Lower lobe of right lung (tissue), 2 donors: ENCODE measurements at places on chromosomes 12 and 14. TPM values are rescaled to one million over a fixed set of nuclear protein-coding genes. Genes with fewer than 3 reads are reported as not detected.

DNA sequence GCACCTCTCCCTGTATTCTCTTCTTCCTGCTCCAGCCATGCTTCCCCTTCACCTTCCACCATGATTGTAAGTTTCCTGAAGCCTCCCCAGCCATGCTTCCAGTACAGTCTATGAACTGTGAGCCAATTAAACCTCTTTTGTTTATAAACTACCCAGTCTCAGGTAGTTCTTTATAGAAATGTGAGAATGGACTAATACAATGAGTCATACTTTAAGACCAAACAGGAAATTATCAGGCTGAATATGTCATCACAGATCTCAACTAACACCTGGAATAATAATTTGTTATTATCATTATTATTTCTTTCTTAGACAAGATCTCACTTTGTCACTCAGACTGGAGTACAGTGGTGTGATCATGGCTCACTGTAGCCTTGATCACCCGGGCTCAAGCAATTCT, 85.4 kb downstream of the KCNMB4 start:
- H3K4me3 ChIP-seq: no peak overlapping the region
- H3K27ac ChIP-seq: no peak overlapping the region
- no peaks in the 10 kb centered on the region for H3K4me1 ChIP-seq

The RNASE1 gene
- total RNA-seq: 694 TPM

DNA sequence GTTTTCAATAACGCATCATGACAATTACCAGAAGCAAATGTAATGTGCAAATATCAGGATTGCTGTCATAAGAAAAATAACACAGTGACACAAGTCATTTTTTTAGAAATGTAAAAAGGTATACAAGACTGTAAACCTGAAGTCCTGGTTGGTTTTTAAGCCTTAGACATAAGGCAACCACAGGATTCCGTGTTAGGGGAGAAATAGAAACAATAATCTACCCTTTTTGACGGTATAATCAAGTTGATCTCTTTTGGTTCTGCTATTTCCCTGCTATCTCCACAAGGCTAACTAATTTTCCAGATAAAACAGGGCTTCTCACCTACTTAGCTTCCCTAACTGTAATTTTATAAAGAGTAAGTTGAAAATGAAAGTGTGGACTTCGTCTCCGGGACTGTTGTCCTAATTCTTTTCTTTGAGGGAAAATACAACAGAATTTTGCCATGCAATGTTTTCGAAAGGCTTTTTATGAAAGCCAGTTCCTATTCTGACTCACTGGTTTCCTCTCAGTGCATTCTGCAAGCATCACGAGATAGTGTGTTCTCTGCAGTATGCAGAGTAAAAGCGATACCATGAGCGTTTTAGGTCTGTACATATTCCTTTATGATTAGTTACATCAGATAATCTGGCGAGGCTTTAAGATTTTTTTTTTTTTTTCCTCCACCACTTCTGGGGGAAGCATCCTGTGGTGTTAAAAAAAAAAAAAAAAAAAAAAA, 10.6 kb downstream of the MYO1H start:
- no peak overlapping the region for H3K4me3 ChIP-seq
- no peaks in the 10 kb centered on the region for H3K36me3 ChIP-seq
- H3K27ac ChIP-seq: no peak overlapping the region
- DNase-seq: no peak
- no peaks in the 10 kb centered on the region for H3K27me3 ChIP-seq
- H3K4me1 ChIP-seq: no peaks in the 10 kb centered on the region

The ATG101 gene
- total RNA-seq: 31.8 TPM

DNA sequence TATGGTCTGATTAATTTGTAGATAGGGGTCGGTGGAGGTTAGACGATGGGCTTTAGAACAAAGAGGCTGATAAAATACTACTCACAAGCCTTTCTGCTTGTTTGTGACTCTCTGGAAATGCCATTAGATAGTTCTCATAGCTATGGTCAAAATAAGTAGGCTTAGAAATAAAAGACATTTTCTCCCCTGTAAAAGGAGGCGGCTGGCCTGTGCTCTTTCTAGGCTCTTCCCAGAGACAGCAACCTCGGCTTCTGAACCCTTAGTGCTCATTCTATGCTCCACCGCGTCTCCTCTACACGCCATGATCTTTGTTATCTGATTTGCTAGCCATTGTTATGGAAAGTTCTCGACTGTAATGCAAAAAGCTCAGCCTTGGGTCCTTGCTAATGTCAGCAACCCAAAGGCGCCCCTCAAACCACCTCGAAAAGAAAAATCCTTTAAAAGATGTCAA, 64.5 kb downstream of the CRADD start:
- H3K27me3 ChIP-seq: no peaks in the 10 kb centered on the region
- H3K36me3 ChIP-seq: no peaks in the 10 kb centered on the region
- peak overlapping the region; percentile 58 for H3K4me3 ChIP-seq
- DNase-seq: no peak
- peaks cover 43% of the 10 kb centered on the region for H3K4me1 ChIP-seq
- peak overlapping the region; percentile 91 for H3K27ac ChIP-seq

- H3K27me3 ChIP-seq: no peaks in the 10 kb centered on the region
- DNase-seq: no peak
- no peak overlapping the region for H3K4me3 ChIP-seq
- H3K4me1 ChIP-seq: no peaks in the 10 kb centered on the region
Measured at GRCh38 chr14:95106971-95107370, 50.4 kb downstream of the DICER1 start.

DNA sequence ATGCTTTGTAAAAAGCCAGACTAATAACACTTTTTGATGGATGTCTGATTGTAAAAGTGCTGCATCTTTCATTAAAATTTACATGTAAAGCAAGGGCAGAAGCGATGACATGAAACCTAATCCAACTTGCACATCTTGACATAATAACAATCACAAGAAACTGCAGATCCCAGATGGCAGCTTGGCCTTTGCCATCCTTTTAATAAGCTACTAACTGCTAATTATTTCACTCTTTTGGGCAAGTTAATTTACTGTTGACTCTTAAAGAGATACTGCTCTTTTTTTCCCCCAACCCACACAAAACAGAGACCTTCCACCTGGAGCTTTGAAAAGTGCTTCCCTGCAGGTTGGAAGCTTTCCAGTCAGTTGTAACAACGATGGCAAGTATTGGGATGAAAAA, 137.5 kb downstream of the NRXN3 start:
- no peaks in the 10 kb centered on the region for H3K36me3 ChIP-seq
- no peak overlapping the region for H3K4me3 ChIP-seq
- no peaks in the 10 kb centered on the region for H3K27me3 ChIP-seq
- peaks cover 4% of the 10 kb centered on the region for H3K4me1 ChIP-seq
- no peak for DNase-seq
- no peak overlapping the region for H3K27ac ChIP-seq

DNA sequence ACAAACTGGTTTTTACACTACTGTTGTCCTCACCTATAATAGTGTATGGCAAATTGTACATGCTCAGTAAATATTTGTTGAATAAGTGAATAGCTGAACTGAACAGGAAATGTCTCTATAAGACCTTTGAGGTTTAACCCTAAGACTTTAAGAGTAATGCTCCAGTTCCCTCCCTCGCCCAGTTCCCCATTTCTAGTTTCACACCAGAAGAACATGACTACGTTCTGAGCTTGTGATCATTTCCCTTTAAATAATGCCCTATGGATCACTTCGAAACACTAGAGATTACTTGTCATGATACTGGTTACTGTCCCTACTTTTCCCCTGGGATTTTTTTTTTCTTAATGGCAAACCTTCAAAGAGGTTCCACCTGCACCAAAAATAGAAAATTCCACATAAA, 69.3 kb downstream of the PRKD1 start:
- no peaks in the 10 kb centered on the region for H3K27me3 ChIP-seq
- no peaks in the 10 kb centered on the region for H3K36me3 ChIP-seq
- no peak overlapping the region for H3K27ac ChIP-seq

- H3K36me3 ChIP-seq: peaks cover 99% of the 10 kb centered on the region
- no peak overlapping the region for H3K4me3 ChIP-seq
- no peak for DNase-seq
- H3K4me1 ChIP-seq: no peaks in the 10 kb centered on the region
Measured at GRCh38 chr14:31142455-31143087, 65.0 kb downstream of the HECTD1 start.

DNA sequence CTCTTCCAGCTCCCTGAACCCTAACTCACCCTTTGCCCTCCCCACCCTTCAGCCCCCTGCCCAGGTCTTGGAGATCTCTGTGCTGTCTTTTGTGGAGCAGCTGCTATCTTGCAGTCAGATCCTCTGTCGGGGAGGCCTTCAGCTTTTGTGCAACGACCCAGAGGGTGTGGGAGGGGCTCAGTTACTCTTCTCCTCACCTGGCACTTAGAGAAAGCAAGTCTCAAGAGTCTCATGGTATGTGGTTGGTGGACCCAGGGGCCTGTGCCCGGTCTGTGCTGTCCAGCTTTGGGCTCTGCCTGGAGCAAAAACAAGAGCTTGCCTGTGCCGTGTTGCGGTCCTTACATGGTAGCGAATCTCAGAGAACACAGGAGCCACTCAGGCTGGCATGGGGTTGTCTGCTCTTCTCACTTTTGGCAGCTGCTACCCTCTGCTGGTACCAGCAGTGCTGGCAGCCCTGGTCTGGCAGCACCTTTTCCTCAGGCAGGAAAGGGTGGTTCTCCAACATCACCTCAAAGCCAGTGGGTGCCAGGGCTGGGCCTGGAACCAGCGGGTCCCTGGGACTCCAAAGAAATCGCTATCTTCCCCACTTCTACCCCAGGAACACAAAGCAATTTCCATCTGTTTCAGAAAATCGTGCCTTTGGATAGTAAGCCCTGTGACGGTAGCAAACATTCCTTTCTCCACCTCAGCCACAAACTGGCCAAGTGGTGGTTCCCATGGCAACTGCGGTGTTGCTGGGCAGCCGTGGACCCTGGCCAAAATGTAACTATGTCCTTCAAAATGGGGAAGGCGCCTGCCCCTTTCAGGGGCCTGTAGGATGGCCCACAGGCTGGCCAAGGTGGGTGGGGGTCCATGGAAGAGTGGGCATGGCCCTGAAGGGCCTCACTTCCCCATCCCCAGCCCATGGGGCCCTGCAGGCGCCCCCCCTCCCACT, 90.0 kb downstream of the RIN3 start:
- H3K27ac ChIP-seq: peak overlapping the region; percentile 4
- no peaks in the 10 kb centered on the region for H3K36me3 ChIP-seq
- H3K4me1 ChIP-seq: peaks cover 30% of the 10 kb centered on the region
- no peaks in the 10 kb centered on the region for H3K27me3 ChIP-seq
- no peak overlapping the region for H3K4me3 ChIP-seq

The USP44 gene
- 17.8 TPM for total RNA-seq

- peaks cover 68% of the 10 kb centered on the region for H3K4me1 ChIP-seq
- H3K27ac ChIP-seq: peak overlapping the region; percentile 97
- no peak overlapping the region for H3K4me3 ChIP-seq
Measured at GRCh38 chr12:47828008-47828975, 8.6 kb upstream of the HDAC7 start.

The COPZ1 gene
- 129 TPM for total RNA-seq

GRCh38 chr12:124744659-124745464, 118.8 kb downstream of the SCARB1 start:
- H3K27ac ChIP-seq: peak overlapping the region; percentile 79
- no peaks in the 10 kb centered on the region for H3K36me3 ChIP-seq
- no peak overlapping the region for H3K4me3 ChIP-seq
- no peak for DNase-seq
- peaks cover 39% of the 10 kb centered on the region for H3K4me1 ChIP-seq
- H3K27me3 ChIP-seq: no peaks in the 10 kb centered on the region

The TTC6 gene
- 9.2 TPM for total RNA-seq

The DAAM1 gene
- total RNA-seq: 46.7 TPM

DNA sequence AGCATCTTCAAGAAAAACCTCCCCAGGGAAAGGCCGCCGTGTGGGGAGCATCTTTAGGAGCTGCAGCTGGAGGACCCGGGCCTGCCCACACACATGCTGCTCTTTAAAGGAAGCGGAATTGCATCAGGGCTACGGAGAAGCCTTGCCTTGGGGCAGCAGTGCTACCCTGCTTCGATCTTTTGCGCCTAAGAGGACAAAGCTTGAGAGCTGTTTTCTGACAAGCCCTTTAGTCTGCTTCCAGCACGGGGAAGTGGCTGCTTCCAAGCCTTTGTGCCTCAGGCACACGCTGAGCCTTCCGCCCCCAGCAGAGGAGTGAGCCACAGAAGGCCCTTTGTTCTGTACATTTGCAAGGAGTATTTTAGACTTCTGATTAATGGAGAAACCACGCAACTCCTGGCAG, 31.5 kb downstream of the COA8 start:
- H3K27me3 ChIP-seq: no peaks in the 10 kb centered on the region
- H3K36me3 ChIP-seq: peaks cover 22% of the 10 kb centered on the region
- no peak overlapping the region for H3K4me3 ChIP-seq
- DNase-seq: no peak

The SLC5A8 gene
- total RNA-seq: 1.3 TPM

DNA sequence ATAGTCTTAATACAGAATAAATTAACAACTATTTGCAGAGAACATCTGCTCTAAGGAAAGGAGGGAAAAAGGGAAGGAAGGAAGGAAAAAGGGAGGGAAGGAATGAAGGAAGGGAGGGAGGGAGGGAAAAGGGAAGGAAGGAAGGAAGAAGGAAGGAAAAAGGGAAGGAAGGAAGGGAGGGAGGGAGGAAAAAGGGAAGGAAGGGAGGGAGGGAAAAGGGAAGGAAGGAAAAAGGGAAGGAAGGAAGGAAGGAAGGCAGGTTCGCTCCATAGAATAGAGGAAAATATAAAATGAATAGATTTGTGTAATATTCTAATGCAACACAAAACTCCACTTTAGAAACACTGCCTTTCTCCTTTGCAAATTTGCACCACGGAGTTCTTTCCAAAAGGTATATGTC, 16.6 kb downstream of the KICS2 start:
- no peak overlapping the region for H3K4me3 ChIP-seq
- H3K27me3 ChIP-seq: no peaks in the 10 kb centered on the region
- no peaks in the 10 kb centered on the region for H3K4me1 ChIP-seq
- no peak overlapping the region for H3K27ac ChIP-seq

DNA sequence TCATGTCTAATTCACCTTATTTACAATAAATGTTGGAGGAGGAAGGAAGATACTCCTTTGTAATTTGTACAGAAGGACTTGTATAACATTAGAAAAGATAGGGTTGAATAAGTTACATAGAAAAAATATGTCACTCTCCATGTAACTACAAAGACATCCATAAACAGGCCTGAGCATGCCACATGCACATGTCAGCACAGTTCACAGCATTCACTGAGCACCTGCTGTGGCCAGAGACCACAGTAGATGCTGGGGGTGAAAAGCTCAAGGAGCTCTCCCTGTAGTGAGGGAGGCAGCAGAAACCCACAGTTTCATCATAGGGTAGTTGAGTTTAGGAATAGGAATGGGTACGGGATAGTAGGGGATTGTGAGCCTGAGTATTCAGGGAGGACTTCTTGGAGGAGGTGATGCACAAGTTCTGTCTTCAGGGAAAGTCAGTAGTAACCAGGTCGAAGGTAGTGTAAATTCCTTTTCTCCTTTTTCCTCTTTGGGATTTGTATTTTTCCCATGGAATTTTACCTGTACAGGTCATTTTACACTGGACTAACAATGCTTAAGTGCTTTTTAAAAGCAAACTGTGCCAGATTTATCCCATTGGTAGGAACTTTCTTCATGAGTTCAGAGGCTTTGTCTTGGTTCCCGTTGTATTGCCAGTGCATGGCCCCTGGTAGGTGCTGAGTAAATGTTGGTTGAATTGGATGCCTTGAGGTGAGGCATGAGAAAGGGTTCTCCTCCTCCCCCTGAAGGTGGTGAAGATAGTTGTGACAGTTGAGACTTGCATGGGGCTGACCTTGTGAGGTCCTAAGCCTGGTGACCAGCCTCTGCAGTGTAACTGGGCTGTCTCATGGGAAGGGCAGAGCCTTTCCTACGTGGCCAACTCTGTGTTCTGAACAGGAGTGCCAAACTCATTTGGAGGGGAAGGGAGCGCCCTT, 20.2 kb downstream of the PRKCH start:
- peaks cover 62% of the 10 kb centered on the region for H3K4me1 ChIP-seq
- H3K27ac ChIP-seq: peak overlapping the region; percentile 83
- no peak for DNase-seq
- H3K36me3 ChIP-seq: no peaks in the 10 kb centered on the region
- H3K4me3 ChIP-seq: no peak overlapping the region
- H3K27me3 ChIP-seq: no peaks in the 10 kb centered on the region
